ENCODE measurements at places on chromosomes 3 and 15.
A peak's percentile ranks its signal among the peaks of the same experiment; 100 is the strongest.

DNA sequence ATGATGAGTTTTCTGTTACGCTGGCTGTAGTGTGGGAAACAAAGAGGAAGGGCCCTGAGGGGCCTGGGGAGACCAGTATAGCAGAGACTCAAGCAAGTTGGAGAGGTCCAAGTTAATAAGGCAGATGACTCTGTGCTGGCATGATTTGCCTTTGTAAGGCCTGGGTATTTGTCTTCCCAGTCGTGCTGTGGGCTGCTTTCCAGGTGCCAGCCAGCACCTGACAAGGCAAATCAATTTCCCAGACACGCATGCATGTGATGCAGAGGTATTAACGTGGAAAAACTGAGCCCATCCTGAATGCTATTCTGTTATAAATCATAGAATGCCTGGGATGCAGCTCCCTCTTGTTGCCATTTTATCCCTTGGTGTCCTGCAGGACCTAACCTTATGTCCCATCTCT lies 175.6 kb downstream of the MFSD1 start:
- DNase-seq: no peak

- DNase-seq: no peak
Measured at GRCh38 chr3:32759342-32759741, 58.5 kb upstream of the TRIM71 start.

GRCh38 chr3:156519758-156520162 lies 35.2 kb downstream of the SSR3 start:
- DNase-seq: no peak

- peak; percentile 84 for DNase-seq
Measured at GRCh38 chr15:70101459-70102113, 3.9 kb upstream of the TLE3 start.

DNA sequence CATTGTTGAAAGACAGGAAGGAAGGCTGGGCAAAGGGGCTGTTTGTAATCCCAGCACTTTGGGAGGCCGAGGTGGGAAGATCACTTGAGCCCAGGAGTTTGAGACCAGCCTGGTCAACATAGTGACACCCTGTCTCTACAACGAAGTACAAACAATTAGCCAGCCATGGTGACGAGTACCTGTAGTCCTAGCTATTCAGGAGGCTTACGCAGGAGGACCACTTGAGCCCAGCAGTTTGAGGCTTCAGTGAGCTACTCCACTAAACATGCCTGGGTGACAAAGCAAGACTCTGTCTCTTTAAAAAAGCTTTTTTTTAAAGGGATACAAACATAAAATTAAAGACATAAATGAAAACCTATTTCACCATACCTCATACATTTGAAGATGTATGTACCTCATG lies 11.1 kb downstream of the SERP1 start:
- no peak for DNase-seq

DNA sequence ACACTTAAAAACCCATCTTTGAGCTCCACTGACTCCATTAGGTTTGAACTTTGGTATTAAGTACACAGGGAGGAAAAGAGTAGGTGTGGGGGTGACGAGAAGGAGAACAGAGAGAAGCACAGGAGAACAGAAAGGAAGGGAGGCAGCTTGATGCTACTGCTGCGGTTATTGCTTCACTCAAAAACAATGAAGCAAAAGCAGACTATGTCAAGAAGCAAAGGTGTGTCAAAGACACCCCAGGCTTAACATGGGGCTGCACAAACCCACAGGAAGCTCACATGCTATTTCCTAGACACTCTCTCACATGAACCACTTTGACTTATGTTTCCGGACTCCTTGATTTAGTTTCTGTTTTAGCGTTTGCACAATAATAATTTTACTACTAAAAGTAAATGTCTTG lies 961.0 kb upstream of the CFAP20DC start:
- no peak for DNase-seq

DNA sequence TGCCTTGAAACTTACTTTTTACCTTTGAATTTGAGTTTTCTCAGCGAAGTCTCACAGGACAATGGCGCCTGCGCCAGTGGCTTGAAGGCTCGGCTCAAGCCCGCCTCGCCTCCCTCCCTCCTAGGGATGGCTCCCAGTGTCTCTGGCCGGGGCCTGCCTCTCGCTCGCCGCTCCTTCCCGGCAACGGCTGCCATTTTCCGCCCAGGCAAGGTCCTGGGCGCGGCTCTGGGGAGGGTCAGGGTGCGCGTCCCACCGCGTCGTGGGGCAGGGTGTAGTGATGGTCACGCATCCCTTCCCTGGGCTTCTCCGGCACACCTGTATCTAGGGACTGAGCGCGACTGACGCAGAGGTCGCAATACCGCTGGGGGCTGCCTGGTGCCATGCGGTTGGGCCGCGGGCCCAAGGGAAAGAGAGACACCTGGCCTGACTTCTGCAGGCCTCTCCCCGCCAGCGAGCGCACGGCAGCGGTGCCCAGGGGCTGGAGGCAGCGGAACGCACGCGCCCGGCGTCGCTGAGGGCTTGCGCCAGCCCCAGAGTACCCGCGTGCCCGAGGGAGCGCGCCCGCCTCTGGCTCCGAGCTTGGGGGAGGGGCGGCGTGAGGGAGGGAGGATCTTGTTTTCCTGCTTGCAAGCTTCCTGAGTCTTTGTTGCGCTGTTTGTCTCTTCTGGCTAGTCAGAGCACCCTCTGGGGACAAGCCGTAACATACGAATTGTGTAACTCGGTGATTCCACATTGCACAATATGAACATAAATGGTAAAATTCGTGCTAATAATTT lies 20.7 kb upstream of the FEM1B start:
- peak; percentile 64 for DNase-seq
